Type B pancreatic cell (in vitro differentiated cells): ENCODE measurements at places on chromosomes 2 and 18. TPM values are rescaled to one million over a fixed set of nuclear protein-coding genes. Genes with fewer than 3 reads are reported as not detected.

- DNase-seq: no peak
These were observed 95.6 kb downstream of the SP3 start for GRCh38 chr2:173869244-173870229.

BUB1 gene
- total RNA-seq: 14.4 and 39.8 TPM in 2 replicates

GRCh38 chr2:237057893-237058300 is 27.8 kb upstream of the COPS8 start:
- DNase-seq: no peak

GRCh38 chr2:195821566-195821932 is 164.5 kb downstream of the SLC39A10 start:
- no peak for DNase-seq

DNA sequence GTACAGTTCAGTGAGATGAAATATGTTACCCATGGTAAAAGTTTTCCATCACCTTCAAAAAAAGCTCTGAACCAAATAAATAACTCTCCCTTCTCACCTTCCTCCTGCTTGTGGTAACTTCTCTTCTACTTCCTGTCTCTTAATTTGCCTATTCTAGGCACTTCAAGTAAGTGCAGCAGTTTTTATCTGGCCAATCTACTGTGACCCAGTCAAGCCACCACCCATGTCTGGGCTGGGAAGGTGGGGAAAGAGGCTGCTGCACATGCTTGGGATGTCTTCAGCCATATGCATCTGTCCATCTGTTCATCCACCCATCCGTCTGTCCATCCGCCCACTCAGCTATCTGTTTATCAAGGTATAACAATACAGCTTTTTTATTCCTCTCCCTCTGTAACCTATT is 31.6 kb downstream of the ZNF532 start:
- no peak for DNase-seq

GULP1 gene
- 26.3 and 49.0 TPM in 2 replicates for total RNA-seq

ABCG5 gene
- 0.10 and 0.36 TPM in 2 replicates for total RNA-seq

DNA sequence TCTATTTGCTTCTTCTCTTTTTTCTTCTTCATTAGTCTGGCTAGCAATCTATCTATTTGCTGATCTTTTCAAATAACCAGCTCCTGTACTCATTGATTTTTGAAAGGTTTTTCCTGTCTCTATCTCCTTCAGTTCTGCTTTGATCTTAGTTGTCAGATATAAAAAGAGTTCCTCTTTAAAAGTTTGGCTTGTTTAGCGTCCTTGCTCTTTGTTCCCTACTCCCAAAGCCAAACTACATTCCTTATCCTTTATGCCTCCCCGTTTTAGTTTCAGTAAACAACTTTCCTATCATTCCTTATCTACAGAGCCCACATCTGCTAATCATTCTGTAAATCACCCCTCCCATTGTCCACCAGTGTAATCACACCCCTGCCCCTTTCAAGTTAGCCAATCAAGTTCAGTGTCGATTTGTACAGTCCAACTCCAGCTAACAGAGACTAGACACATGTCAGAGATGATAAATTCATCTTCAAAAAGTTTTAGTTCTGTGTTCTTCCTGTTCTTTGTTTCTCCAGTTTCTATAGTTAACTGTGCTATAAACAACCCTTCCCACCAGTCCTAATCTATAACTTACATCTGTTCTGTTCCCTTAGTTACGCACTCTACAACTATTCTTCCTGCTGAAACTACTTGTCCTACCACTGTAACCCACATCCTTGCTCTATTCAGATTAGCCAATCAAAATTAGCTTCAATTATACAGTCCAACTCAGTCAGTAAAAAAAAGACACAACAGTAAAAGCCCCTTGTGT is 44.4 kb downstream of the TFPI start:
- DNase-seq: no peak

ARHGAP25 gene
- total RNA-seq: 1.1 and 2.4 TPM in 2 replicates

LRRTM4 gene
- 5.4 and 6.5 TPM in 2 replicates for total RNA-seq

DNA sequence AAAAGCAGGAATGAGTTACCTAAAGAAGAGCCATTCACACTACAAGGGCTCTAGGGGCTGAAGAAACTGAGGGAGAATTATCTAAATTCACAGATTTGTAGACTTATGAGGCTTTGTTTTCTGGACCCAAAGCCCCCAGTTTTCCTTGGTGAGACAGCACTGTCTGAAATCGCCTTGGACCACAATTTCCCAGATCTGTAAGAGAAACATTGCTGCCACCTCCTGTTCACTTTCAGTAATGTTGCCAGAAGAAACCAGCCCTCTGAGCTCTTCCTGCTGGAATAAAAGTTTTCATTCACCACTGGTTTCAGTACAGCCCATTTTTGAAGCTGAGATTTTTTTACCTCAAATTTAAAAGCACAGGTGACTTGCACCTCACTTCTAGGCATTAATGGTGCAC is 169.2 kb downstream of the CDH20 start:
- no peak for DNase-seq

KLHL30 gene
- 0.07 TPM in 1 of 2 replicates, not detected in the other for total RNA-seq

- DNase-seq: no peak
These were observed 409.2 kb upstream of the SPHKAP start for GRCh38 chr2:228590681-228591080.

DNA sequence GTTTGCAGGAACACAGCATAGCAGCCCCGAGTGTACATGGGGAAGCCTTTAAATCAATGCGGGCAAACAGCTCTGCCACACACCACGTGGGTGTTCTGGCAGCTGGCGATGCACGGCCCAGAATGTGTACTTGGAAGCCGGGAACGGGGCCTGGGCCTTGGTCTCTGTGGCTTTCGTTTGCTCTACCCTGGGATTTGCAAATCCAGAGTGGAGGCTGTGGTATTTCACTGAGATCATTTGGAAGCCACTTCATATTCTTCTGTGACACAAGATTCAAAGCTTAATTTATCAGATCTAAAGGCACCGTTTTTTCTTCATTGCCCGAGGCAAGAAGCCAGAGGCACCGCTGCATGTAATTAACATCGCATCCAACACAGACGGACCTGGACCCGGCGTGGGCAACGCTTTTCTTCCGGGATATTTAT is 246.3 kb upstream of the MYT1L start:
- DNase-seq: no peak

DNA sequence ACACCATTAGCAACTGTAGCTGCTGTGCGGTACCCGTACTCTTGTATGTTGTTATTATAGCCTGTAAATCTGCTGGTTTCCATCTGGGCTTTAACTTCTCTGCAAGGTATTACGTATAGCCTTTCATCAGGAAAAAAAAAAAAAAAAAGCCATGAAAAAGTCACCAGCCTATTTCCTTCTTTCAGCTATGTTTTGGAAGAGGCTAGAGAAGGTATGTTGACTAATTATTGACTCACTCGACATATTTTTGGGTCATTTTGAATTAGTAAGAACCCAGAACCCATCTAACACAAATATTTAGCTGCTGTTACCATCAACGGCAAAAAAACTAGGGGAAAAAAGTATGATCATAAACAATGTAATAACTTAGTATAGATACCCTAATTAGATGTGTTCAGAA is 1395.6 kb downstream of the SUCLG1 start:
- no peak for DNase-seq

- no peak for DNase-seq
These were observed 302.3 kb downstream of the IRS1 start for GRCh38 chr2:226497146-226497909.

DNA sequence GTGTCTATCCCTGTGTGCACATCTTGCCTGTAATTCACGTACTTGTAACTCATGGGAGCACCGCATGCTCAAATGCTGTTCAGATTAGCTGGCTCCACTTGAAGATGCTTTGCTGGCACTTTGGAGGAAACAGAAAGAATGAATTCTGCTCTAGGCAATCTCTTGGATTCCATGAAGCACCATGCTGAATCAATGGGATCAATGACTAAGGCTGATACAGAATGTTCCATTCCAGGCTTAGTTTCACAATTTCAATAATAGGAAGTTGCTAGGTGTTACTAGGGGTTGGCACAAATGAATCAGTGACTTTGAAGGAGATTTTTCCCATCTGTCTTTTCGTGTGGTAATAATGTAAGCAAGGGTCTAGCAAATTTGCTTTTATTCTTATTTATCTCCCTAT is 328.8 kb downstream of the OSR1 start:
- no peak for DNase-seq

DNA sequence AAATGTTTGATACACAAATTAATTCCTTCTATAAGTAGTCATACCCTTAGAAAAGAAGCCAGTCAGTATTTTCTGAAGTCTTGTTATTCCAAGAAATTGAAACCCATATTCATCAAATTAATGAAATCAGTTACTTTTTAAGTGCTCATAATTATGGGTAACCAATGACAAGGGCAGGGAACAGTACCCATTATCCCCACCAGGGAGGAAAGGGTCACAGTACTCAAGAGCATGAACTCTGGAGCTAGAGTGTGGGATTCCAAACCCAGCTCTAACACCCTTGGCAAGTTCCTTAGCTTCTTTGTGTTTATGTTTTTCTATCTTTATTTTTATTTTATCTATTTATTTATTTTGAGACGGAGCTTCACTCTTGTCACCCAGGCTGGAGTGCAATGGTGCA is 68.4 kb downstream of the CCDC148 start:
- DNase-seq: no peak

DNA sequence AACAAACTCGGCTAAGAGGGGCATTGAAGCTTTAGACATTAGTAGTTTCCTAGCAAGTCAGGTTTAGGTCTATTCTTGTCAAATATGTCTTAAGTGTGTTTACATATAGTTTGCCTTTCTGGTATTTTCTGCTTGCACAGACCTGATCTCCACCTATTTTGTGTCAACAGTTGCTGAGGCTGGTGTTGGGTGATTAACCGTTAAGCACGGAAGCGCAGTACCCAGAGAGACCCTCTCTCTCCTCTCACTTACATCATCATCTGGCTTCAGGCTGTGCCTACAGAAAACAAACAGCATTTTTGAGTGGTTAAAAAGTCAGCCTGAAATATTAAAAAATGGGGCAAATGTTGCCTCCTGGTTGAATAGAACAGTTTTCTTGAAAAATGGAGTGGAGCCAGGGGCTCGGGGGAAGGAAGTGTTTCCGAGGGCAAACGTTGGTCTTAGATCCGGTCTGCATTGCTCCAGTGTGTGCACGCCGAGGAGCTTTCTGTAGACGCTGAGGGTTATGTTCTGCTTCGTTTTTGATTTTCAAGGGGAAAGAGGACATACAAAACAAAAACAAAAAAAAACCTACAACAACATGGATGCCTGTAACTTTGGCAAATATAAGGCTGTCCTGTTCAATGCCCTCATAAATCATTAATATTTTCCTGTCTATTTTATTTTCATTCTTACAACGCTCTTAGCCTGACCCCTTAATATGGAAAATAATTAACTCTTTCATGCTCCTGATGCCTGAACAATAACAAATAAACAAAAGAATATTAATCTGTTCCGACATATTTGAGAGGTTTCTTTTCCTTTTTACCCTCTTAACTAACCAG is 120.8 kb downstream of the MEIS1 start:
- DNase-seq: no peak

DNA sequence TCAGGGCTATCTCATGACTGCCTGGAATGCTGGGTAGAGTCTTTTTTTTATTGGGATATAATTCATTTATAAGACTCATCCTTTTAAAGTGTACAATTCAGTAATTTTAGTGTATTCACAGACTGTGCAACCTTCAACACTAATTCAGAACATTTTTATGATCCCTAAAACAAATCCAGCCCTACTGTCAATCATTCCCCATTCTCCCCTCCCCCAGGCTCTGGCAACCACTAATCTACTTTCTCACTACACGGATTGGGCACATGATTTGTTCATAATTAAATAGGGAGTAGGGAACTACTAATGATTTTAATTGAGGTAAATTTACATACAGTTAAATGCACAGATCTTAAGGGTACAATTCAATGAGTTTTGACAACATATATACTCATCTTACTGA is 225.7 kb downstream of the CDCA7 start:
- DNase-seq: no peak

DNA sequence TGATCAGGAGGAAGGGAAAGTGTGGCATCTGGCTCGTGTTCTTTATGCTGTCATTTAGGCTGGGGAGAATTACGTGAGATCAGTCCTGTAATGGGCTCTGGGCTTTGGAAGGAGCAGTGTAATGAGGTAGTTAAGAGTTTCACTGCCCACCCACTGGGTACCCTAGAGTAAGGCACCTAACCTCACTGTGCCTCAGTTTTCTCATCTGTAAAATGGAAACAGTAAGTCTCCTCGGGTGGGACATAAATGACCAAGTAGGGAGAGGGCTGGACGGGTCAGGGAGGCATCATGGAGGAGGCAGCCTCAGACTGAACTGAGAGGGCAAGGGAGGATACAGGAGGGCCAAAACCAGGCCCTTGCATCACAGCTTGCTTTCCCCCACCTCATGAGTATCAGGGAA is 97.3 kb upstream of the MCFD2 start:
- no peak for DNase-seq

ZNF236 gene
- 14.3 and 20.2 TPM in 2 replicates for total RNA-seq

- DNase-seq: no peak
These were observed 7.9 kb downstream of the GAD1 start for GRCh38 chr2:170824526-170825015.

DNA sequence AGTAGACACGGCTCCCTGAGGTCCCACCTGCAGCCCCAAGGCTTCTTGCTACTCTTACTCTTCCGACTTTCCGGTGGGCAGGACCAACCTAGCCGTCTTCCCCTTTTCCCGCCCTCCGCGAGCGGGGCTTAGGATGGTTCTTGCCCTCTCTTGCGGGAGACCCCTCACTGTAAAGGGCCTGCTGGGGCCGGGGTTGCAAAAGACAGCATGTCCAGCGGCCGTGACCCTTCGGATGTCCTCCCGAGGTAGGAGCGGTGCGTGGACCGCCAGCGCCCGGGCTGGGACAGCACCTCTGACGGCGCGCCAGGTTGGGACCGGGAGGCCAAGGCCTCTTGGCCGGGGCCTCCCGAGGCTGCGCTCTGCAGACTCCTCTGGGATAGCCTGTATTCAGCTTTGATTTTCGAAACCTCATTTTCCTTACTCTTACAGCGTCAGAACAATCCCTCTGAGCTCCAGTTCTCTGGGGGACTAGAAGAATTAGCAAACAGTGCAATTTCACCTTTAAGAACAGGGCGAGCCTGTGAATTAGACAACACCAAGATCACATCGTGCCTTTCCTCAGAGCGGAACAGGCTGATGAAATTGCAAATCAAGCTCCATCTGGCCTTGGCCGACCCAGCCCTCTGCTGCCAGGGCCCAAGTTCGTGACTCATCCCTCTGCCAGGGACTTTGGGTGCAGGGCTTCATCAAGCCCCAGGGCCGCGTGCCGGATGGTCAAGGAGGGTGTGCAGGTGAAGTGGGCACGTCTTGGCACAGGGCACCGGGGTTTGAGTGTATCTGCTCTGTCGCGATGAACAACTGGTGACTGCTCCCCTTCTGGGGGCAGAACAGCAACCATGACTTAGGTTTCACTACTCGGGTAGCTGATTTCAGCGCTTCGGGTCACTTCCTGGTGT is 777 bp downstream of the MOCOS start:
- no peak for DNase-seq

DNA sequence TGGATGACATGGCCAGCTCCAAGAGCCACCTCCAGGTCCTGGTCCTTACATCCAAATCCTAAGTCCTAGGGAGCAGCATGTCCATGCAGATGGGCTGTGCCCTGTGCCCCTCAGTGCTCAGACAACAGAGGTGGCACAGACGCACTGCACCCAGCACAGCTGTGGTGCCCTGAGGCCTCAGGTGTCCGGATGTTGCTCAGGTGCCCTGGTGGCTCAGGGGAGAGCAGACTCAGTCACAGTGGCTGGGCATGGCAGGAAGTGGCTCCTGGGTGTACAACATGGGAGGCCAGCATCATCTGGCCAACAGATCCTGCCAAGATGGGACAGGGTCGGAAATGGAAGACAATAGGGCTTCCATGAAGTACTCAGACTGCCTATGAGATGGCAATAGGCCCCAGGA is 50.1 kb downstream of the TIMM21 start:
- DNase-seq: no peak
